AG08395 (cell line): ENCODE measurements at places on chromosomes 12 and 14.

GRCh38 chr14:61511558-61511948 is 183.8 kb upstream of the HIF1A start:
- DNase-seq = no peak

- DNase-seq = no peak
These were observed 12.3 kb upstream of the GLT1D1 start for GRCh38 chr12:128840862-128841468.

DNA sequence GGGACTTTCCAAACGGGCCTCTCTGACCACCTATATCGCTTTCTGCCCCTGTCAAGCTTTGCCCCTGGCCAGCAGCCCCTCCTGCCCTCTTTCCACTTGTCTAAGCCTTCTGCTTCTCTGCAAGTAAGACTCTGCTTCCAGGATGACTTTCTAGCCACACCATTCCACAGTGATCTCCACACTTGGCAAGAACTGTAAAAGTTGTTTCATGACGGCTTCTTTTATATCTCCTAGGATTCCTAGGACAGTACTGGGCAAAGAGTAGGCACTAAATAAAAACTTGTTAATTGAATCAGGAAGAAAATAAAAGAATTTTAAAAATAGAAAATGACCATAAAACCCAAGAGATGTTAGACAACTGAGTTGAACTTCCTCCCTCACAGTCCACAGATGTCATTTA is 1.8 kb upstream of the PTPN21 start:
- DNase-seq = no peak

GRCh38 chr14:34781242-34781641 is 66.8 kb upstream of the CFL2 start:
- DNase-seq = peak; percentile 48

- no peak for DNase-seq
These were observed 202.2 kb upstream of the PRKD1 start for GRCh38 chr14:30129807-30130206.

DNA sequence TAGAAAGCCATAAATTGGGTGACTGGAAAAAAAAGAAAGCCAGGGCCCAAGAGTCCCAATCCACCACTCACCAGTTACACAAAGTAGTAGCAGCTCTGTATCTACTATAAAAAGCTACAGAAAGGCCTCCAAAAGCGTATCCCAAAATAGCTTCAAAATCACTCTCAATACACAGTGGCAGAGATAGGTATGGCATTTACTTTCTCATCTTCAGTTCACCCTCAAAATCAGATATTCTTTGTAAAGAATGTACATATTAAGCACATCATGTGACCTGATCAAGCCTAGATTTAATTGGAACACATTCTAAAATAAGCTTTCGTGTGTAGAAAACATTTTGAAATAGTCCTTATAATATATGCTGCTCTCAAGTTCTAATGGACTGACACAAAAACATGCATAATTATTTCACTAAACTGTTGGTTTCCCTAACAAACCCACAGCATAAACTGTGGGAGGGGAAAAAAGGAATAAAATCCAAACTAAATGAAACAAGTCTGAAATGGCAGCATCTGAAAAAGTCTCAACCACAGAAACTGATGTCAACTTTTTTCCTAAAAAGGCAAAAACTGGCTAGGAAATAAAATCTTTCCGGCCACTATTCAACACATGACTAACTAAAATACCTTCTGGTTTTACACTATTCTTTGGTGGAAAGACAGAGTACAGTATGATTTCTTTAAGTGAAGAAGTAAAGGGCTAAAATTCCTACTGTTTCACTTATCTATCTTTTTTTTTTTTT is 25.9 kb downstream of the UBE2N start:
- peak; percentile 54 for DNase-seq

DNA sequence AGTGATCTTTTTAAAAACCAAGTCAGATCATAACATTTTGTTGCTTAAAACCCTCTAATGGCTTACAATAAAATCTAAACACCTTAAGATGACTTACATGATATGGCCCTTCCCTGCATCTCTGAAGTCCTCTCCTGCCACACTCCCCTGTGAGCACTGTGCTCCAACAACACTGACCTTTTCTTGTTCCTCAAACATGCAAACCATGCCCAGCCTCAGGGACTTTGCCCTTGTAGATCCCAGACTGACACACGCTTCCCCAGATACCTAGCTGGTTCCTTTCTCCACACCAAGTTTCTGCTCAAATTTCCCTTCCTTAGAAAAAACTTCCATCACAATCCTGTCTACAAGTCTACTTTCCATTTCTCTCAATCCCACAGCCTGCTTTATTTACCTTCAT is 128.6 kb downstream of the IPO8 start:
- no peak for DNase-seq

DNA sequence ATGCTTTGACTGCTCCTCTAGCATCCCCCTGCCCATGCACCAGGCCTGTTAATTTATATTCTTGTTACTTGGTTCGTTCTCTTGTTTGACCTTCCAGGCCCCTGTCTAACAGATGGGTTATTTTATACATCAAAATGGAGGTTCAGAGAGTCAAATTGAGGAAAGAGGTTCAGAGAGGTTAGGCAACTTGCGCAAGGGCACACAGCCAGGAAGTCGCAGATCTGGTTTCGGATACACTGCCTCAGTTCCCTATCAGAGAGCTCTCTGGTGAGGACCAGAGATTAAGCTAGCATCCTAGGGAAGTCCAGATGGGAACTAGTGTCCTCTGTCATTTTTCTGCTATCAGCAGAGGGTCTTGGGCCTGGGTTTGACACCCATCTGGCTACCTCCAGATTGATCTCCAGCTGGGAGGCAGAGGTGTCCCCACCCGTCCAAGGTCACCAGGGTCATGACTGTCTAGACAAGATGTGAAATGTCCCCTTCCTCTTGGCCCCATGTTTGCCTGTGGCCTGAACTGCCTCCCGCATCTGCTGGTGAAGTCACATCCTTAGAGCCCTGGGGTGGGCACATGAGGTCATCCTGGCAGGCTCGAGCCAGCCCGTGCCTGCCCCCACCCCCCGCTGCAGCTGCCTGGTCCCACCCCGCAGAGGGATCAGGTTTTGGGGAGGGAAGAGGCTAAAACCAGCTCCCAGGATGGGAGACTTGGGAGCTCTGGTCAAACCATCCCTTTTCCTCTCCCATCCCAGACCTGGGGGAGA is 84.3 kb upstream of the NCOR2 start:
- DNase-seq = no peak
